ENCODE measurements at places on chromosomes 13 and 19.

- DNase-seq: no peak
Measured at GRCh38 chr19:30738047-30738446, 365.9 kb downstream of the ZNF536 start.

- no peak for DNase-seq
Measured at GRCh38 chr19:8034178-8034525, 18.4 kb upstream of the CCL25 start.

DNA sequence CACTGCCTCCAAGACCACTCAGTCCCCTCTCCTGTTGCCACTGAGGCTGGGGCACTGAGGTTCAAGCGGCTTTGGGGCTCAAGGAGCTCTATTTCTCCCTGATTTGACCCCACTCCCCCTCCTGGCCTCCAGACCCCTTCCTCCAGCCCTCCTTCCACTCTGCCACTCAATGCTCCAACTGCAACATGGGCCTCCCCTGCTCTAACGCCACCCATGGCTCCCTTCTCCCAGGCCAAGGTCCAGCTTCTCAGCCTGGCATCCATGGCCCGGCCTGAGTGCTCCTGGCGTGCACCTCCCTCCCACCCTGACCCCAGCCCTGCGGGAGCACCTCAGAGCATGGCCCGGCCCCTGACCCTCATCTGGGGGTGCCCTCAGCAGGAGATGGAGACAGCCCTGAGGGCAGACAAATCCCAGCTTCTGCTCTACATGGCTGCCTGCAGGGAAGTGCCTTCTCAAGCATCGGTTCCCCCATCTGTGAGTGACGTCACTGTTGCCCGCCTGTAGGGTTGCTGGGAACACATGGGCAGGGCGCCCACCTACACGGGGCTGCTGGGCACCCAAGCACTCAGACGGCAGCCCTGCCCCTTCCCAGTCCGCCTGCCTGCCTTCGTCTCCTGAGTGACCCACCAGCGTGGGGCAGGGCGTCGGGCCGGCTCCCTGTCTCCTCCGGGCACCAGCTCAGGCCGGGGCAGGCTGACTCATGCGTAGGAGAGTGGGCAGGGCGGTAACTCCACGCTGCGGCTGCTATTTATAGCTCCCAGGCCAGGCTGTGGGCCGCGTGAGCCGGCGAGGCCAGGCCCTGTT lies 1.6 kb upstream of the DIRAS1 start:
- no peak for DNase-seq

GRCh38 chr13:45337803-45338202 lies 3.2 kb downstream of the TPT1 start:
- DNase-seq: no peak

DNA sequence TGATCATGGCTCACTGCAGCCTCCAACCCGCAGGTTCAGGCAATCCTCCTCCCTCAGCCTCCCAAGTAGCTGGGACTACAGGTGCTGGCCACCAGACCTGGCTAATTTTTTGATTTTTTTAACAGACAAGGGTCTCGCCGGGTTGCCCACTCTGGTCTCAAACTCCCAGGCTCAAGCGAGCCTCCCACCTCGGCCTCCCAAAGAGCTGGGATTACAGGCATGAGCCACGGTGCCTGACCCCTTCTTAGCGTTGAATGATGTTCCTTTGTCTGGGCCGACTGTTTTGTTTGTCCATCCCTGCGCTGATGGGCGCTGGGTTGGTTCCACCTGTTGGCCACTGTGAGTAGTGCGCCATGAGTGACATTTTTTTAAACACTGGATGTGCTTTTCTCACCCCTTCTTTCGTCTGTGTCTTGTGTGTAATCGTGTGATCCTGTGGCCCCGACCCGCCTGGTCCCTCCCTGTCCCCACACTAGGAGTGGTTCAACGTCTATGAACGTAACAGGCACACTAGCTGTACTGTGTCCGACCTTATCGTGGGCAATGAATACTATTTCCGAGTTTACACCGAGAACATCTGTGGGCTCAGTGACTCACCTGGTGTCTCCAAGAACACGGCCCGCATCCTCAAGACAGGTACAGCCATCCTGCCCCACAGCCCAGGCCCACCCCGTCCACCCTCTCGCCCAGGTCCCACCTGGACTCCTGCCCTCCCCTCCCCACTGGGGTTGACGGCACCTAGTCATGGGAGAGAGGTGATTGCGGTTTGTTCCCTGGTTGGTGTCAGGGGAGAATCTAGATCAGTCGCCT lies 15.0 kb upstream of the EMC10 start:
- DNase-seq: peak; percentile 43

GRCh38 chr13:31986676-31987470 lies 44.7 kb upstream of the FRY start:
- DNase-seq: no peak

DNA sequence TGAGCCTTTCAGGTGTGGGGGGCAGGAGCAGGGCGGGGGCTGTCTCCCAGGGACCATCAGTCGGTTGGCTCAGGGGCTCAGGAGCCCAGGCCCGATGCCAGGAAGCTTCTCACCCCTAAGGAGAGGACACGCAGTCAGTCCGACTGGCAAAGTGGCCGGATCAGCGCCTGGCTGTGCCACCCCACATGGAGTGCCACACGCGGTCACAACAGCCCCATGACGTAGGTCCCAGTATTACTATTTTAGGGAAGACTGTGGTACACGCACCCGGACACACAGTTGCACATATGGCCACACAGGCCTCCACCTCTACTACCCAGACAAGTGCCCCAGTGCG lies 29.3 kb upstream of the GRTP1 start:
- no peak for DNase-seq

DNA sequence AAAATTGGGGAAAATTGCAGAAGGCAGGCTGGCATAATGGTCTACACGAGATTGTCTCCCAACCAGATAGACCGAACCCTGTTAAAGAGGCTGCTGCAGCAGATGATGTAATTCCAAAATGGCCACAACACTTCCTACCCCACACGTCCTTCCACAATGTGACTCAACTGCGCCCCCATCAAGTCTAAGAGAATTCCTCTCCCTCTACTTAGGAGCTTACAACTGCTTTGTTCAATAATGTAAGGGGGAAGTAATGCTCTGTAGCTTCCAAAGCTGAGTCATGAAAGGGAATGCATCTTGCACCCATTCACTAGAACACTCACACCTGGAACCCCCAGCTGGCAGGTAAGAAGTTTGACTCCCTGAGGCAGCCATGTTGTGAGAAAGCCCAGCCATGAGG lies 117.8 kb upstream of the IRS2 start:
- DNase-seq: peak; percentile 17

GRCh38 chr19:55212447-55212846 lies 3.1 kb upstream of the PTPRH start:
- peak; percentile 67 for DNase-seq

GRCh38 chr13:73187106-73187505 lies 128.3 kb downstream of the KLF5 start:
- DNase-seq: no peak

- no peak for DNase-seq
Measured at GRCh38 chr19:8642561-8642960, 12.1 kb downstream of the NFILZ start.

DNA sequence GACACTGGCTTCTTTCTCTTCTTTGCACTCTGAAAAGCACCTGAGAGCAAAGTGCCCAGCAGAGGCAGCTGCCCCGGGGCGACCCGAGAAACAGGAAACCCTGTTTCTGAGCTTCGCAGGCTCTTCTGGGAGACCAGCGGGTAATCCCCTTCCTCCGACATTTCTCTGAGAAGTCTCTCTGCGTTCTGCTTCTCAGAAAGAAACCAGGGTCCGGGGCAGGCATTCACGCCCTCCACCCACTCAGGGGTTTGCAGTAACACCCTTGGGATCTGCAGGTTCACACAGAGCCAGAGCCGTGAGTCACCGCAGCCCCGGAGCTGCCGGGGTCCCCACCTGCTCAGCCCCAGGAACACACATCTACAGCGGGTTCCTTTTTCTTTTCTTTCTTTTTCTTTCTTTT lies 86.0 kb downstream of the GADD45B start:
- DNase-seq: peak; percentile 26

- no peak for DNase-seq
Measured at GRCh38 chr19:19650331-19650730, 6.9 kb upstream of the GMIP start.

Measured in Jurkat, Clone E6-1 (cell line).